ENCODE measurements at places on chromosomes 11 and 22. TPM values are rescaled to one million over a fixed set of nuclear protein-coding genes. Genes with fewer than 3 reads are reported as not detected.
A peak's percentile ranks its signal among the peaks of the same experiment; 100 is the strongest.

GRCh38 chr11:63548178-63548577 is 11.6 kb downstream of the PLAAT4 start:
- no peak for DNase-seq
- H3K27me3 ChIP-seq, result no peaks in the 10 kb centered on the region
- no peak overlapping the region for H3K27ac ChIP-seq
- H3K36me3 ChIP-seq, result peaks cover 37% of the 10 kb centered on the region
- H3K4me1 ChIP-seq, result no peaks in the 10 kb centered on the region

GRCh38 chr22:44133901-44134571 is 46.7 kb upstream of the PARVG start:
- peaks cover 64% of the 10 kb centered on the region for H3K36me3 ChIP-seq
- no peak for DNase-seq
- H3K27me3 ChIP-seq, result no peaks in the 10 kb centered on the region
- H3K4me3 ChIP-seq, result no peak overlapping the region

GRCh38 chr11:13227676-13228255 is 49.8 kb upstream of the BMAL1 start:
- H3K27me3 ChIP-seq, result no peaks in the 10 kb centered on the region
- H3K4me1 ChIP-seq, result no peaks in the 10 kb centered on the region
- H3K27ac ChIP-seq, result no peak overlapping the region
- no peak for DNase-seq
- H3K36me3 ChIP-seq, result no peaks in the 10 kb centered on the region
- no peak overlapping the region for H3K4me3 ChIP-seq

CRYBB3 gene
- not detected for total RNA-seq

DNA sequence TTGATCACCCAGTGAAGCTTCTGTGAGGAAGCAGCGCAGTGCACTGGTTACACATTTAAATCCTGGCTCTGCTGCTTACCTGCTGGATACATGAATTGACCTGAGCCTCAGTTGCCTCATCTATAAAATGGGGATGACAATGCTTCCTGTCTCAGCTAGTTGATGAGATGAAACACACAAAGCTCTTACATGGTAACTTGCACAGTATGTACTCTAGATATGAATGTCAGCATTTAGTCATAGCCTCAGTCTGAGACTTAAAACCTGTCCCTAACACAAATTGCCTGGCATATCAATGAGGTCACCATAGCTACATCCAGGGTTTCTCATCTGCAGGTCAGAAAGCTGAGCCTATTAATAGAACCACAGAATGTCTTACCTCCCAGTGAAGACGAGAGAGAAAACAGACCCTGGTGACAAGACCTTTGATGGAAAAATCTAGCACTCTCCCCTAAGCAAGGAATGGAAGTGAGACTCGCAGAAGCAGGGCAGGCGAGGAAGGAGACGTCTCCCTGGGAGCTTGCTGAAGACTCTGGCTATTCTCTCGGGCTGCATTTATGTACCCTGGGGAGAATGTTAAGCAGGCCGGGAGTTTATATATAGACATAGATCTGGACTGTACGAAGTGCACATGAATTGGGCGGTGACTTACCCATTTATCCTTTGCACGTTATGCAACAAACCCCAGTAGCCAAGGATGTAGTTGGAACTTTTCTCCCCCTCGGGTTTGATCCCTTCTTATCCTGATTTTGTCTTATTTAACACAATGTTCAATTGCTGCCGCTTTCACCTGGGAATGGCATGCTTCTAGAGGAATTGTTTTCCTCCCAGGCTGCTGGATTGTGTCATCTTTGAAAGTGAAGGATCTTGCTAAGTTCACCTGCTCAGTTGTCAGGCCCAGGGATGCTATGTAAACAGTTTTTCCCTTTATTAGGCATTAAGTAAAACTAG is 18.0 kb downstream of the SDHAF2 start:
- H3K27ac ChIP-seq, result no peak overlapping the region
- H3K27me3 ChIP-seq, result no peaks in the 10 kb centered on the region
- peaks cover 5% of the 10 kb centered on the region for H3K4me1 ChIP-seq
- H3K36me3 ChIP-seq, result peaks cover 98% of the 10 kb centered on the region
- DNase-seq, result no peak

SMC1B gene
- total RNA-seq, result not detected

GAB4 gene
- total RNA-seq, result not detected

SLC17A6 gene
- total RNA-seq, result not detected

- H3K4me3 ChIP-seq, result no peak overlapping the region
- no peaks in the 10 kb centered on the region for H3K27me3 ChIP-seq
- H3K27ac ChIP-seq, result no peak overlapping the region
- H3K4me1 ChIP-seq, result peaks cover 28% of the 10 kb centered on the region
- H3K36me3 ChIP-seq, result no peaks in the 10 kb centered on the region
Measured at GRCh38 chr11:13152736-13153541, 124.7 kb upstream of the BMAL1 start.

DEUP1 gene
- not detected for total RNA-seq

DNA sequence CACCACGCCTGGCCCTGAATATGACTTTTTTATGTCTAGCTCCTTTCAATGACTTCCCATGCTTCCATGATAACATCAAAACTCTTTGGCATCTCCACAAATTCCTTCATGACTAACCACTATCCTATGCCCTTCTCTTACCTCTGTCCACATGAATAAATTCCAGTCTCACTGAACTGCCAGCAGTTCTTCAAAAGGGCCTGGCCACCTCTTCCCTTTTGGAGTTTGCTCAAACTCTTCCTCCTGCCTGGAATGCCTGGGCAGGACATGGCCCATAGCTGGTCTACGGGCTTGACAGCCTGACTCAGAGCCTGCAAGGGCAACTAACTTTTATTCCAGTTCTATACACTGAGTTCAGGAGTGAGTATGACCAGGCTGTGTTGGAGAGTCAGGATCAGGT is 41.8 kb upstream of the ZBTB16 start:
- no peak for DNase-seq
- H3K36me3 ChIP-seq, result no peaks in the 10 kb centered on the region
- no peaks in the 10 kb centered on the region for H3K4me1 ChIP-seq
- no peaks in the 10 kb centered on the region for H3K27me3 ChIP-seq

- peaks cover 75% of the 10 kb centered on the region for H3K4me1 ChIP-seq
- H3K27ac ChIP-seq, result peak overlapping the region; percentile 83
- DNase-seq, result no peak
- no peaks in the 10 kb centered on the region for H3K36me3 ChIP-seq
- no peaks in the 10 kb centered on the region for H3K27me3 ChIP-seq
Measured at GRCh38 chr22:45227645-45228400, 12.9 kb downstream of the KIAA0930 start.

DNA sequence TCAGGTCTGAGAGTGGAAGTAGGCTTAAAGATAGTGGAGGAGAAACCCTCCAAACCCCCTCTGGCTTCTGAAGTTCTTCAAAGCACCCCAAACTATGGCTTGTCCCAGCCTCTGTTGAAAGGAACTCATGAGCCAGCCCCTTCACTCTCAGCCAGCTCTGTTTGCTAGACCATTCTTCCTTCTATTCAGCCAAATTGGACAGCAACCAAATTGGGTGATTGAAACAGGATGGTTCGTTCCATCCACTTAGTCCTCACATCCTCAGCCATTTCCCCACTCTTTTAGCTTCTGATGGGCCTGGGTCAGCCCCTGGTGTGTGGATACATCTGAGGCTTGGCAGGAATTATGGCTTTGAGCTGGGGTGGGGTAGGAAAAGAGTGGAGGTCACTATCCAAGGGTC is 4.5 kb downstream of the HTR3A start:
- H3K4me3 ChIP-seq, result no peak overlapping the region
- H3K4me1 ChIP-seq, result no peaks in the 10 kb centered on the region

GRCh38 chr22:36594569-36594968 is 65.6 kb upstream of the EIF3D start:
- H3K4me1 ChIP-seq, result no peaks in the 10 kb centered on the region
- DNase-seq, result no peak
- H3K27ac ChIP-seq, result no peak overlapping the region
- no peaks in the 10 kb centered on the region for H3K36me3 ChIP-seq
- no peaks in the 10 kb centered on the region for H3K27me3 ChIP-seq

CRYAB gene
- total RNA-seq, result 22.9 TPM

GRCh38 chr11:2762451-2762850 is 62.7 kb upstream of the KCNQ1OT1 start:
- H3K27ac ChIP-seq, result no peak overlapping the region
- no peaks in the 10 kb centered on the region for H3K4me1 ChIP-seq
- H3K36me3 ChIP-seq, result no peaks in the 10 kb centered on the region
- no peak for DNase-seq
- no peaks in the 10 kb centered on the region for H3K27me3 ChIP-seq

DNA sequence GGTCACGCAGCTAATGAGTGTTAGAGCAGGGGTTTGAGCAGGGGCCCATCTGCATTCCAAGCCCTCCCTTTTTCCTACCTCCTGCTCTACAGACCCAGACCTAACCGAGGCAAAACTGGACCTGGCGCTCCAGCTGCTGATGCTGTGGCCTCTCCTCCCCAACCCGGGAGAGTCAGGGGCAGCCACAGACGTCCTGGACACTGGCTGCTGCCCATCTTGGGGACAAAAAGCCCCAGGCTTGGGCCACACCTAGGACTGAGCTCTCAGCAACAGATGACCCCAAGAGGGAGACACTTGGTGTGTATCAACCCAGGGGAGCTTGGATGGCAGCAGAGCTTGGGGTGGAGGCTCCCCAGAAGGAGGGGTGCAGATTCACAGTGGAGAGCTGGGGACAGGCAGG is 172.6 kb downstream of the ST3GAL4 start:
- H3K4me1 ChIP-seq, result no peaks in the 10 kb centered on the region
- no peaks in the 10 kb centered on the region for H3K27me3 ChIP-seq
- H3K4me3 ChIP-seq, result no peak overlapping the region
- DNase-seq, result no peak
- H3K36me3 ChIP-seq, result no peaks in the 10 kb centered on the region

APOA1 gene
- not detected for total RNA-seq

TECTA gene
- total RNA-seq, result not detected

DNA sequence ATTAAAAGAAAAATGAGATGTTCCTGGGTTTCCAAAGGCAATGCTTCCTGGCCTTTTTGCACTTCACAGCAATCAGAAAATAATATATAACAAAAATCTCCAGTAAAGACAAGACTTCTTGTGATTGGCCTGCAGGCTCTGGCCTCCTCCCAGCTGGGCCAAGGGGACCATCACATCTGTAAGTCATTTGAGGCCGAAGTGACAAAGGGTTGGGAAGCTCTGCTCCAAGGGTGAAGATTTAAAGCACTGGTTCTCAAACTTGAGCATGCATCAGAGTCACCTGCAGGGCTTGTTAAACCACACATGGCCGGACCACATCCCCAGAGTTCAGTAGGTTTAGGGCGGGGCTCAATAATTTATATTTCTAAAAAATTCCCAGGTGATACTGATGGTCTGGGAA is 32.1 kb downstream of the ARFGAP2 start:
- H3K27me3 ChIP-seq, result no peaks in the 10 kb centered on the region
- H3K4me1 ChIP-seq, result peaks cover 13% of the 10 kb centered on the region
- DNase-seq, result no peak
- no peak overlapping the region for H3K27ac ChIP-seq
- H3K4me3 ChIP-seq, result no peak overlapping the region
